Stimulated activated CD4-positive, alpha-beta T cell treated with anti-CD3 and anti-CD28 coated beads, Interleukin-15, amount 100 ng/mL, for 24 hours (primary cell): ENCODE measurements at places on chromosomes 7 and 10.

DNA sequence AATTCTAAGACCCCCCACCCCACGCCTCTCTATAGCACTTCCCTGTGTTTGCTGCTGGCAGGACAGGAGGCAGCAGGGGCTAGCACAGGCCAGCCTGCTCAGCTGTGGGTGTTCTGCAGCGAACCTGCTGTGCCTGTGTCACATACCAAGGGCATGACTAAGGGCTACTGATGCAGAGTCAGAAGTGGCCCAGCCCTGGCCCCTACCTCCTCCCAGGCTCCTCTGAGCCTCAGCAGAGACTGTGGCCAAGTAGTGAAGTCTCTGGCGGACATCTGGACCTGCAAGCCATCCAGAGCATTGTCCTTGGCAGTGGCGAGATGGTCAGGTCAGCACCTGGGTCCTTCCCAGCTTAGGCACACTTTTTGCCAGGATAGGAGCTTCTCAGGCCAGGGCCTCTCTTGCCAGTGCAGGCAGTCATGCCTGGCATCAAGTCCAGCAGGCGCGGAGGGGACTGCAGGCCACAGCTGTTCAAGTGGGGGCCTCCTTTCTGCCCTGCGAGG lies 116.3 kb upstream of the RET start:
- no peak for DNase-seq

GRCh38 chr10:87896216-87896615 lies 32.8 kb downstream of the PTEN start:
- DNase-seq: no peak

DNA sequence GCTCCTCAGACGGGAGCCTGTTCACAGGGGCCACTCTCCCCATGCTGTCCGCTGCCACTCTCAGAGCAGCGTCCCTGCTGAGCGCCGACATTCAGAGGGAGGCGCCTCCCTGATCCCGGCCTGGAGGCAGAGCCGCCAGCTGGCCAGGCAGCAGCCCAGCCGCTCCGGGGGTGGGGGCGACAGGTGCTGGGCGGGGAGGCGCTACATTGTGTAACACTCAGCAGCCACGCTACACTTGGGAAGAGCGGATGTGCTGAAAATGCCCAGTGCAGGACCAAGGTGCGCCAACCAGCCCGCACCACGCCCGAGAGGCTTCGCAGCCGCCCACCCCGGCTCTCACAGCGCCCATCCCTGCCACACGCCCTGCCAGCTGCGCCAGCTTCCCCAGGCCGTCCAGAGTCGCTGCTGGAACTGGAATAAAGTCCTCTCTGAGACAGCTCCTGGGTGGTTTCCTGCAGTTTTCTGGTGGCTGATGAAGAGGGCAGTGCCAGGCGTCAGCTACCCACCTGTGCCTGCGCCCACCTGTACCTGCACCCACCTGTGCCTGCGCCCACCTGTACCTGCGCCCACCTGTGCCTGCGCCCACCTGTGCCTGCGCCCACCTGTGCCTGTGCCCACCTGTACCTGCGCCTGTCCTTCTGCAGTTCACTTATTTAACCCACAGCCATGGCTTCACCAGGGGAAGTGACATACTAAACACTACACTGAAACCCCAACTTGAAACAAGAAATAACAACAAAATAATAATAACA lies 25.7 kb downstream of the STK32C start:
- DNase-seq: no peak

DNA sequence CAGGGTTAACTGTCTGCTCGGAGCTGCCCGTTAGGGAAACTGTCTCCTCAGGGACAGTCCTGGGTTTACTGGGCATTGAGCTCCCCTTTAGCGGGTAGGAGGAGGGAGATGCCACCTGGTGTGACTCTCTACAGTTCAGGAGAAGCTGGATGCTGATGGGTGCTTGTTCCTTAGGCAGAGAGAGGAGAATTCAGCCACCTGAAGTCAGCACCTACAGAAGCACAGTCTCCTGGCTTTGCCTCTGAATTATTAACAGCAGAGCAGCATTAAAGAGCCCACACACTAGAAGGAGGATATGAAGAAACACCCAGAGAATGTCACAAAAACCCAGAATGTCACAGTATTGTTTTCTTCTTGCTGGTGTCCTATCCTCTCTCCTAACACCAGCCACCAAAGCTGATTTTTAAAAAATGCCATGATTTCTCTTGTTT lies 696 bp downstream of the GIMAP4 start:
- DNase-seq: no peak

- DNase-seq: no peak
These were observed 163.1 kb downstream of the CAMK1D start for GRCh38 chr10:12512332-12513002.

DNA sequence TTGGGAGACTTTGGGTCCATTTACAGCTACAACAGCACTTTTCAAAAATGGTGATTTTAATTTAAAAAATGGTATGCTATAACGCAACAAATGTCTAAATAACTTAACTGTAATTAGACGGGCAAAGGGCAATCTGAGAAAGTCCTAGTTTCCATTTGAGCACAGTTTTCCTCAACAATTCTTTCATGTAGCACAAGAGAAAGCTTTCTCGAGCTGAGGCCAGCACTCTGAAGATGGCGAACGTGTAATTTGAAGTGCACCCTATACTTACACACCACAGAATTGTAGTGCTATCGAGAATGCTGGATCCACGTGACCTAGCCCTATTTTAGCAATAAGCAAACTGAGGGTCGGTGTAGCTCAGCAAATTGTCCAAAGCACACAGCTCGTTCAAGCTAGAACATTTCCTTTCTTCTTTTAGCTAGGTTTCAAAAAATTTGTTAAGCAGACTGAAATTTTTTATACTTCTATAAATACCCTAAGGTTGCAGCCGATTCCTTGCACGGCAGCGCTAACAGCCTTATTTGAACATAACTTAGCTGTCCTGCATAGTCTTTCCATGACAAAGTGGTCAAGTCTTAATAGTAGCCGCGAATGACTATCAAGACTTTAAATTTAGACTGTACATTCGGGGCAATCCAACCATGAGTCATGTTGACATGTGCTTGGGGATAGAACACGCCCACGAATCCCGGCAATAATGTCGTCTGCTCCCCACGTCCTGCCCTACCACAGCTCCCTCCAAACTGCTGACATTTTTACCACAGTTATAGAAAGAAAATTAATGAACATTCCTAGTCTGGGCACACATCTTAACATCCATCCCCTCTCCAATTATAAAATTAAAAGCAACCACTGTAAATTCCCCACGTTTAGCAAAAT lies 10.0 kb downstream of the KLF6 start:
- peak; percentile 39 for DNase-seq

- no peak for DNase-seq
These were observed 44.4 kb upstream of the GAD2 start for GRCh38 chr10:26172131-26172530.

DNA sequence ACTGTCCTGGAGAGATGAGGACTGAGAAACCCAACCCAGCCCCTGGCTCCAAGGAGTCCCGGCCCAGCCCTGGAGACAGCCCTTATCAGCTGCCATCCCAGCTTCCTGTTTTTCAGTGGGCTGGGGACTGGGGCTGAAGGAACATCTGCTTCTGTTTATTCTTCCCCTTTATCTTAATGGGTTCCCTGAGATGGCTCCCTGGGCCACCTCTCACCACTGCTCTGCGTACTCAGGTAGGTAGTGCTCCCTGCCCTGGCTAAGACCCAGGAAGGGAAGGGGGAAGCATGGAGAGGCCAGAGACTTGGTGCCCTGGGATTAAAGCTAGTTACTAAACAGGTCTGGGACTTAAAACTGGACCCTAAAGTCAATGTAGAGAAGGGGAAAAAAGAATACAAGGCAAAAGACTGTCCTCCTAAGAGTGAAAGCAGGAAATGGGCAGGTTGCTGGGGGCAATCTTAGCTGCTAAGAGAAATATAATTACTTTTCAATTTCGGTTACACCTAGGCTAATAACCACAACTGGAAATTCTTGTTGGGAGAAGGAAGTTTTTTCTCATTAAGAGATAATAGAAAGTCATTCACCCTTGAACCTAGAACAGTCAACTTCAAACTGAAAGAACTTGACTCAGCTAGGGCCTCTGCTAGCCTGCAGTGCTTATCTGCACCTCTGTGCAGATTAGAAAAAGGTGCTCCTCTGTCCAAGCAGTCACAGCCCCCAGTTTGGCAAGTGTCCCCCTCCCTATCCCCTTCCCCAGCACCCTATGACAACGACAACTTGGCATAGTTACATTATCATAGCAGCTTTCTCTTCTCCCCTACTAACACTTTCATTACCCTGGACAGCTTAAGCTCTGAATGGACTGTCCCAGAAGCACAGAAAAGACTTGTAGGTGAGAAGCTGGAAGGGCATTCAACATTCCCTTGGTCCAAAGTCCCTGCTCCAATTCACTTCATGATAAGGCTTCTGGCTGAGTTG lies 65.6 kb upstream of the KDM7A start:
- peak; percentile 18 for DNase-seq

- DNase-seq: no peak
These were observed 9.7 kb downstream of the PRLHR start for GRCh38 chr10:118585794-118586193.

DNA sequence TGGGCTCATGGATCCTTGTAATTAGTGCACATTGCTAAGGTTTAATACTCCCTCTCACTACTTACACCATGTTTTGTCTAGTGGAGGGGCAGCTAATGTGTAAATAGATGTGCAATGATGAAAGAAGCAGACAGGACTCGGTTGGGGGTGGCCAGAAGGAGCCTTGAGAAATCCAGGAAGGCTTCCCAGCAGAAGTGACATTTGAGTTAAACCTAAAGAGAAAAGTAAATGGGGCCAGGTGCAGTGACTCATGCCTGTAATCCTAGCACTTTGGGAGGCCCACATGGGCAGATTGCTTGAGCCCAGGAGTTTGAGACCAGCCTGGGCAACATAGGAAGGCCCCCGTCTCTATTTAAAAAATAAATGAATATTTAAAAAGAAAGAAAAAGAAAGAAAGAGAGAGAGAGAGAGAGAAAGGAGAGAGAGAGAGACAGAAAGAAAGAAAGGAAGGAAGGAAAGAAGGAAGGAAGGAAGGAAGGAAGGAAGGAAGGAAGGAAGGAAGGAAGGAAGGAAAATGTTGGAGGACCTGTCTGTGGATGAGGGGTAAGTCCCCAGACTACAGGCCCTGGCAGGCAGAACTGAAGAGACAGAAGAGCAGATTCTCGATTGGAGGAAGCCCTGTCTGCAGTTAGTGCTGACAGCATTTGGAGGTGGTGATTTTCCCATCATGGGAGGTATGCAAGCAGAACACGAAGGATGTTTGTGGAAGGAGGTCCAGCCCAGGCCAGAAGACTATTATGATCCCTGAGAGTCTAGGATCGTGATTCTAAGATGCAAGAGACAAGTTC lies 3.6 kb downstream of the ELN start:
- DNase-seq: no peak

DNA sequence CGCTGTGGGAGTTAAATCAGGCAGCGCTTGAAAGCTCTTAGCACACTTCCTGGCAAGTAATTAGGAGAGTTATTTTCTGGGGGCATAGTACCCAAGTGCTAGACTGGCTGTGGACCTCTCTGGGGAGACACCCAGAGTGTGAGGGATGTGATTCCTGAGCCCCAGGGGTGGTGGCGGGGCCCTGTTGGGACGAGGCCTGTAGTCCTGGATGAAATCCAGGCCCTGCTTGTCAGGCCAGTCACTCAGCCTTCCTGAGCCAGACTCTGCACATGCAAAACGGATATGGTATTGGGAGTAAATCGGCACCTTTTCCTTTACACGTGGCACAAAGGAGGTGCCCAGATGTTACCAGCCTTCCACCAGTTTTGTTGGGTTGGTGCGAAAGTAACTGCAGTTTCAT lies 31.2 kb downstream of the TRRAP start:
- DNase-seq: no peak

GRCh38 chr10:30358206-30358605 lies 9.1 kb upstream of the MTPAP start:
- no peak for DNase-seq

DNA sequence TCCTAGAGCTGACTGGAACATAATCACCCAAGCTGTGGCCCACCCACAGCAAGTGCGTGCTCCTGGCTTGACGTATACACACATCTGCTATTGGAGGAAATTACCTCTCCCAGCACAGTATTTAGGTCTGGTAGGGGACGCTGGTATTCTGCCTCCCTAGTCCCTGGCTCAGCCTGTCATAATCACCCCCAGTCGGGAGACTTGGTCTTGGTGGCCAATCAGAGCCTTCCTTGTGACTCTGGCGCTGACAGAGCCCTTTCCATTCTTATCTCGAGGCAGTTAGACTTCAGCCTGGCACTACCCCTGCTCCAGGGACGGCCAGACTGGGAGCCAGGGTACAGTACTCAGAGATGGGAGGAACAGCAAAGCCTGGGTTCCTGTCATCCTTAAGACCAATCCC lies 14.3 kb upstream of the PRKAG2 start:
- DNase-seq: no peak

DNA sequence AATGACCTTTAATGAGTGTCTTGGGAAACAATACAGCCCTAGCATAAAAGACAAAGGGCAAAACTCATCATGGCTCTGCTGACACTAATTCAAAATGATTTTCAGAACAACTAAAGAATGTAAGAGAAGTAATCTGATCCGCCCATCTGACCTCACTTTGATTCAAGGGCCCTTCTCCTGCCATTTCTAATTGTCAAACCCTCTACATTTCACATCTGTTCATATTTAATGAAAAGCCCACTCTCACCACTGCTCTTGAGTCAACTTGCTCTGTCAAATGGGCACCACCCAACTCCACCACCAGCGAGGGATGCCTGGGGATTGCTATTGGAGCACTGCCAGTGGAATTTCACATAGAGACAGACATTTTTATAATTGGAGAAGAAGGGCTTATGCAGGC lies 639.2 kb downstream of the KCNMA1 start:
- DNase-seq: no peak

DNA sequence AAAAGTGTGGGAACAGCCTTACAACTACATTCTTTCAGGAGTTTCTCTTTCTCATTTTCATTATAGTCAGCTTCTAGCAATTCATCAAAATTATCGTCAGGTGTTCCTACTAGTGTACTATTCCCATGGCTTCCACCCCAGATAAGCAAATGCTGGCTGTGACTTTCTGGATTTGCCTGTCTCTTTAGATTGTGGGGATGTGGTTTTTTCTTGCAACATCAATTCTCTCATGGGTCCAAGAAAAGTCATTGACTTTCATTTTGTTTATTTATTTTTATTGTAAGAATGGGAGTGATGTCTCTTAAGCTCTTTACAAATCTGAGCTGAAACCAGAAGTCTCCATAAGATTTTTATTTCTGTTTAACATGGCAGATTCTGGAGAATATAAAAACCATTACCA lies 349.7 kb upstream of the SEMA3C start:
- DNase-seq: no peak

GRCh38 chr10:126087153-126087680 lies 190.9 kb downstream of the FANK1 start:
- no peak for DNase-seq

GRCh38 chr10:80492848-80493521 lies 38.9 kb downstream of the TSPAN14 start:
- DNase-seq: no peak
